ENCODE measurements at places on chromosomes 16 and 17.

DNA sequence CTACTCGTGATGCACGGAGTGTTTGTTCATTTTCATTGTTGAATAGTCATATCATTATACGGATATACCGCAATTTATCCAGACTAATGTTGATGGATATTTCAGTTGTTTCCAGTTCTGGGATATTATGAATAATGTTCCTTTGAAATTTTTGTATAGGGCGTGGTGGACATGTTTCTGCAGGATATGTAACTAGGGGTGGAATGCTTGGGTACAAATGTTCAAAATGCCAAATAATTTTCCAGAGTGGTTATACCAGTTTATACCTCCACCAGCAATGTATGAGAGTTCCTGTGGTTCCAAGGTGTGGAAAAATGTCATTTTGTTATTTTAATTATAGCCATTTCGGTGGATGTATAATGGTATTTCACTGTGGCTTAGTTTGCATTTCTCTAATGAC lies 53.6 kb downstream of the NUP88 start:
- DNase-seq, result no peak

- no peak for DNase-seq
Observed at GRCh38 chr17:8488491-8488890, 52.8 kb downstream of the NDEL1 start.

- DNase-seq, result no peak
Observed at GRCh38 chr16:10566613-10567012, 13.8 kb downstream of the EMP2 start.

DNA sequence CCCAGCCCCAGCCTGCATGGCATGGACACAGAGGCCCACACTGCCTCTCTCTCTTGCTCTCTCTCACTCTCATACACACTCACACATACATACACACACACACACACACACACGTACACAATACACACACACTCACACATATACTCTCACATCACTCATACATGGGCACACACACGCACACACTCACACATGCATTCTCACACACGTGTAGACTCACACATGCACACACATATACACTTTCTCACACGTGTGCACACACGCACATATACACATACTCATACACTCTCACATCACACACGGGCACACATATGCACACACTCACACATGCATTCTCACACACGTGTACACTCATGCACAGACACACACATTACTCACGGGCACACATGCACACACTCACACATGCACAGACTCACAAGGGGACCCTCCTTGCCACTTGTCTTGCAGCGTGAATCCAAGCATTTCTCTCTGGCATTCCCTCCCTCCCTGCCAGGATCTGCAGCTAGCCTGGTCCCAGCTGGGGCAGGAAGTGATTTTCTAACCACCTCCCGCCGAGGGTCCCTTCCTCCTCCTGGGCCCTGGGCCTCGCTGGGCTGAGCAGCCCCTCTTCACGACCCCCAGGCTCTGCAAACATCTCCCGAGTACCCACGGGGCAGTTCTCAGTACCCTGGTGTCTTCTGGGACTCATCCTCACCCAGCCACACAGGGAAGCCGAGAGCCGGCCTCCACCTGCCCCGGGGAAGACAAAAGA lies 37.5 kb downstream of the IL21R start:
- DNase-seq, result no peak

GRCh38 chr17:49696233-49696761 lies 11.5 kb downstream of the SLC35B1 start:
- no peak for DNase-seq

GRCh38 chr16:27935076-27935475 lies 128.4 kb downstream of the GSG1L start:
- no peak for DNase-seq

- no peak for DNase-seq
Observed at GRCh38 chr17:68567035-68567434, 34.1 kb downstream of the FAM20A start.

DNA sequence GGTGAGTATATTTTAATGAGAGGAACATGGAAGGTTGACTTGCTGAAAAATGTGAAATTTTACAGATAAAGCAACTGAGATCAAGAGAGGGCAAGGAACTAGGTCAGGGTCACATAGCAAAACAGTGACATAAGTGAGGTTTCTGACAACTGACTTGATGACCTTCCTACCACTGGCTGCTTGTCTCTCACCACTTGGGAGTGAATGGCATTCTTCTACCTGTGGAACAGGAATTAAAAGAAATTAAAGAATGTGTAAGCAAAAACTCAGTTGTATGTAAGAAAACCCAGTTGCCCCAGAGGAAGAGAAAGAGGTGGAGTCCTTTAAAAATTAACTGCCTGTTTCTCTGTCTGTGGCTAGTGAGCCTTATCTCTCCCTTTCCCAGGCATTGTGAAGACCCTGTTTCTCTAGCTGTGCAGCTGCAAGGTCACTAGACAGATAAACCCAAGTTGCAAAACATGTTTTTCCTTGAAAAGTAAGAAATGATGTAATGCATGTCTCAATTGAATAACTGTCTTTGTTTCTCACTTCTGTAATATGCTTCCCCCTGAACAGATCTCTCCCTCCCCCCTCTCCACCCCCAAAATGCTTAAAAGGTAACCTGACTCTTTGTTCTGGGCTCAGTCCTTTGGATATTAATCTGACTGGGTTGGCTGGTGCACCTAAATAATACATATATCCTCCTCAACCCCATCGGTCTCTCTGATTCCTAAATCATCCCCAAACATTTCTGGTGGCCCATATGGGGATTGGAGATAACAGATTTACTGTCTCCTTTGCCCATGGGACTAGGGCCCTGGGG lies 23.4 kb downstream of the ACSM1 start:
- DNase-seq, result no peak

GRCh38 chr17:30414486-30414885 lies 35.8 kb downstream of the CPD start:
- DNase-seq, result peak; percentile 7

GRCh38 chr17:16348586-16348985 lies 4.7 kb downstream of the CENPV start:
- no peak for DNase-seq

GRCh38 chr17:65704731-65705130 lies 143.3 kb upstream of the AXIN2 start:
- DNase-seq, result no peak

GRCh38 chr16:64695684-64696083 lies 426.2 kb downstream of the CDH11 start:
- no peak for DNase-seq

GRCh38 chr17:70099294-70099693 lies 24.3 kb downstream of the KCNJ16 start:
- DNase-seq, result no peak

DNA sequence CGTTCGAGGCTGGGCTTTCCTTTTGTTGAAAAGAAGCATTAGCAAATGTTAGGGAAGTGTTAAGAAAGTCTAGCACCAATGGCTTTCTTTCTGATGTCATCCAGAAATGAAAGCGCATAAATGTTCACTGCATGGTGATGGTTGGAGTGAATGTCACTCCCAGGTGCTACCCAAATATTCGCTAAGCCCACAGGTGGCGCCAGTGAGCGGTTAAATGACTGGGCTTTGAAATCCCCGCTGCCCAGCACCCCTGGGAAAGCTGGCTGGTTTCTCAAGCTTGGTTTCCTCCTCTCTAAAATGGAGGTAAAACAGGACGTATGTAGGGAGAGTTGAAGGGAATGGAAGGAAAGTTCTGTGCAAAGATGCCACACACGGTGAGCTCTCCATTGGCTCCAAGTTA lies 104.4 kb downstream of the IRX5 start:
- DNase-seq, result no peak

GRCh38 chr16:14629919-14630619 lies at the start of gene PARN:
Gene PARN, minus strand, starts transcription at chr16:14630260. Its CDS starts 135 bp downstream, at chr16:14630125.
- peak; percentile 99 for DNase-seq

Measured in GM03348 (cell line).